ENCODE measurements at places on chromosomes 12 and 14.

- DNase-seq: no peak
Observed at GRCh38 chr12:48221645-48222044, 18.6 kb upstream of the OR10AD1 start.

GRCh38 chr14:61574514-61574807 is 120.9 kb upstream of the HIF1A start:
- DNase-seq: no peak

GRCh38 chr14:78972440-78972839 is 802.3 kb downstream of the NRXN3 start:
- no peak for DNase-seq

DNA sequence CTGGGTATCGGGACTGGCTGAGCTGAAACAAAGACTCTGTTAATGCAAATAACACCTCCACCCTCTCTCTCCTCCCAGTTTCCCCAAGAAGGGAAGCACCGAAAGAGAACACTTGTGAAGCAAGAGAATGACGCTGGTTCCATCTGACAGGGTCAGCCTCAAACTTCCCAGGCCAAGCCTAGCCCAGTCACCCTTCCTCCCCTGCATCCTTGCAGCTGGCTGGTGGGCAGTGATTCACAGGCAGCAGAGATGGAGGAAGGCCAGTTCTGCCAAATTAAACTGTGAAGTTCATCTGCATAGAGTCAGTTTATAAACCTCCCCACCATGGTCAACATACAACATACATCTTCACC is 2.8 kb downstream of the LRRC74A start:
- no peak for DNase-seq

- no peak for DNase-seq
Observed at GRCh38 chr14:72961579-72962335, 35.5 kb downstream of the DCAF4 start.

DNA sequence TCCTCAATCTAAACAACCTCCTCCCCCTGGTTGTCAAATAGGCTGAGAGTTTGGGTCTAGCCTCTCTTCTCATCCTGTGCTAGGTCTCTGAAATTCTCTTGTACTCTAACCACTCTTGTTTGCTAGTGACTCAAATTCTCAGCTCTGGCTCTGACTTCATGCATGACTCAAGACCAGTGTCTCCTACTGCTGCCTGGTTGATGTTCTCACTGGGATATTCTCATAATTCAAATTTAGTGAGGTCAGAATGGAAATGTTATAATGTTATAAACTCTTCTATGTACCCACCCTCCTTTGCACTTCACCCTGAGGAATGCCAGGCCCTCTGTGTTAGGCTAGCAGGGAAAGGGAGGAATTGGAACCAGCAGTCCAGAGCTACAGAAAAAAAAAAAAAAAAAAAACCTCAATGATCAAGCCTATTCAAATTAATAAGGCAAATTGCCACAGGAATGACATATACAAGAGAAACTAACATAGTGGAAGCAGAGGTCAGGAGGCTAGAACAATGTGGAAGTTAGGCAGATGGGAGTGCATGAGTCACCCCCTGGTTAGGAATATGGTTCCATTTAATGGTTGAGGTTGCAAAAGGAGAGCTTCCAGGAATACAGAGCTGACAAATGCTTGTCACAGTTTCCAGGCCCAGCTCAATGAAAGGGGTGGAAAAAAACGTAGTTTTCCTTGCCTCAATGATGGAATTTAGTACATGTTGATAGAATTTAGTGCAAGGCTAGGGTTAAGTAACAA is 459.5 kb downstream of the RMST start:
- no peak for DNase-seq

DNA sequence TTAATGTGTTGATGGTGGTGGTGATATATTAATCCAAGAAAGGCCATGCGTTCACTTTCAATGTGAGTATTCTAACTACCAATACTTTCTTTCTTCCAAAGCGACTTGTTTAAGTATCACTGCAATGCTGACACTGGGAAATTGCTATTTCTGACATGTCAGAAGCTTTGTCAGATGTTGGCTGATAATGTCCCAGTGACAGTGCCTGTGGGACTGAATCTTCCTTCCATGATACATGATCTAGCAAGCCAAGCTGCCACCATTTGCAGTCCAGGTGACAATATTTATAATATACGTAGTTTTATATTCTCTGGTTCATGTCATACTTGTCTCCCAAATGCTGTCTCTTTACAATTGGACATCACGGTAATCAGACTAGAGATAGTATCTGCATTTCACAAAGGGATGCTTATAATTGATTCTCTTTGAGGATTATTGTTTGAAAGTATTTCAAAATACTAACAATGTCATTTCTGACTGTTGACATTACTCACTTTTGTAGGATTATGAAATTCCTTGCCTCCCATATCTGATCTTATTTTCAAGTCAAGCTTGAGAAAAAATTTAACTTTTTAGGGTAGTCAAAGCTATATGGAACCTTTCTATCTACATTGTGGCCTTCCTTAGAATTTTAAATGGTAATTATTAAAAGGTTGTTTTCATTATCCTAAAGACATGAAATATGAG is 57.3 kb downstream of the KNTC1 start:
- DNase-seq: no peak

- DNase-seq: no peak
Observed at GRCh38 chr12:126781593-126781992, 1485.4 kb upstream of the TMEM132C start.

DNA sequence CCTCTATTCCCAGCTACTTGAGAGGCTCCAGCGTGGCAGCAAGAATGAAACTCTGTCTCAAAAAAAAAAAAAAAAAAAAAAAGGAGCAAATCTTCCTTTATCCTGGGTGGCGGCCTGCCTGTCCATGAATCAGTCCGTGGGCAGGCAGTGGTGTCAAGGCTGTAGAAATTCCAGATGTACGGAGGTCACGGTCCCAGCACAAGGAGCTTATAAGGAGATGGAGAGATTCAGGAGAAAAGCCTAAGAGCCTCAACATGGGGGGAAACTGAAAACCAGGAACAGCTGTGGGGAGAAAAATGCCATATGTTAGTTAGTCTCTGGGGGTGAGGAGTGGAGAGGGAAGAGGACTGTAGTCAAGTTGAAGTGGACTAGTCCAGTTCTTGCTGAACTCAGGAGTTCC is 130.5 kb upstream of the CRY1 start:
- no peak for DNase-seq

GRCh38 chr14:101328412-101329028 is 232.8 kb upstream of the DIO3 start:
- no peak for DNase-seq

GRCh38 chr12:84986586-84986985 is 49.5 kb downstream of the TSPAN19 start:
- DNase-seq: no peak

All from activated CD8-positive, alpha-beta T cell treated with anti-CD3 and anti-CD28 coated beads, Interleukin-2, amount 10 ng/mL, durations not matched to agents 7 days and 5 days (primary cell).